SJCRH30 (cell line): ENCODE measurements at places on chromosomes 7 and 10.

- H3K36me3 ChIP-seq = no peaks in the 10 kb centered on the region
- no peak for DNase-seq
- H3K4me1 ChIP-seq = no peaks in the 10 kb centered on the region
- H3K4me3 ChIP-seq = no peak overlapping the region
- H3K27ac ChIP-seq = no peak overlapping the region
Measured at GRCh38 chr7:12136523-12136922, 74.6 kb upstream of the TMEM106B start.

DNA sequence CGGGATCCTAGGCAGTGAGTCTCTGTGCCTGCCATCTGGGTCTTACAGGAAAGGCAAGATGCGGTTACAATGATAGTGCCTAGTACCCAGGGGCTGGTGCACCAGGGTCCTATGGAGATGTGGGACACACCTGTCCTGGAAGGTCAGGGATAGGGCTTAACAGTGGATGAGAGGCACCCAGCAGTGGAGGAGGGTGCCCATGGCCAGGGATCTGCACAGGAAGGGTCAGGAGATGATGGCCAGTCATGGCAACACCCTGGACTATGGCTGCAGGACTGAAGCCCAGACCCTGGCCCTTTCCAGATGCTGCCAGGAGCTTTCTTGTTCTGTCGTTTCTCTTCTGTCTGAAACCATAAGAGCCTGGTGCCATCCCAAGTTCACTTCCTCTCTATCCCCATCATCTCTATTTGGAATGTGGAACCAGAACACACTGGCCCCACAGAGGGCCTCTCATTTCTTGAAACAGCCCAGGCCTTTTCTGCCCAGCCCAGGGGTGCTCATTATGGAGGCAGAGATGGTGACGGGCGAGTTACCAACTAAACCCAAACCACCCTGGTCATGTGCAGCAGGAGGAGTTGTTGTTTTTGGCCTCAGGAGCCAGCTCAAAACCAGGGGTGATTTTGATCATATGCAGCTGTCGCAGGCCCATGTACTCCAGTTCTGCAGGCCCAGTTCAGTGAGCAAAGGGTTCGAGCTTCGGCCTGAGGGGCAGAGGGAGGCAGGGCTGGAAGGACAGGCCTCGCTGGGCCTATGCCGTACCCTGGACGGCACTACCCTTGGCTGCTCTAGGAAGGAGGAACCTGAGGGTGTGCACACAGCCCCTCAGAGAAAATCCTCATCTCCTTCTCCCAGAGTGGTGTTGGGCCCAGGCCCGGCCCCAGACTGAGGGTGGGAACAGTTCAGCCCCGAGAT lies 52.6 kb upstream of the GDF10 start:
- no peak overlapping the region for H3K27ac ChIP-seq

- peaks cover 11% of the 10 kb centered on the region for H3K27me3 ChIP-seq
- DNase-seq = no peak
- H3K36me3 ChIP-seq = no peaks in the 10 kb centered on the region
- no peak within 1 kb of the TSS for H3K27ac ChIP-seq
Measured at GRCh38 chr10:102418622-102419268, at the start of gene PSD. PSD (minus strand) TSS chr10:102418785; CDS start chr10:102417038, 1,747 bp downstream.

DNA sequence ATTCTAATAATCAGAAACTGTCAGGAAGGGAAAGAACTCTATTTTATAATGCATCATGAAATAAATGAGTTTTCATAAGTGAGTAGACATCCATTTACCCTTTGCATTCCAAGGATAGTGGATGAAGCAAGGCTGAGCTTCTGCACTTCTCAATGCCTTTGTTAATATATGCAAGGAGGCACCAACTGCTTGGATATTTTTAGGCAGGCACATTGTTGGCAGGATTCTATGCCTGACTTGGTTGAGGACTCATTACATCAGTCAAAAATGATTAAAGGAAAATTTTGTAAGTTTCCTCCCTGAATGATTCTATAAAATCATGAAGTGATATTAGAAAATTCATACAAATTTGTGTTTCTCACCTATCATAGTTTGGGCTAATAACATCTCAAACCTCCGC lies 612.2 kb upstream of the POM121L12 start:
- H3K4me1 ChIP-seq = no peaks in the 10 kb centered on the region
- H3K36me3 ChIP-seq = no peaks in the 10 kb centered on the region
- DNase-seq = no peak
- H3K4me3 ChIP-seq = no peak overlapping the region

DNA sequence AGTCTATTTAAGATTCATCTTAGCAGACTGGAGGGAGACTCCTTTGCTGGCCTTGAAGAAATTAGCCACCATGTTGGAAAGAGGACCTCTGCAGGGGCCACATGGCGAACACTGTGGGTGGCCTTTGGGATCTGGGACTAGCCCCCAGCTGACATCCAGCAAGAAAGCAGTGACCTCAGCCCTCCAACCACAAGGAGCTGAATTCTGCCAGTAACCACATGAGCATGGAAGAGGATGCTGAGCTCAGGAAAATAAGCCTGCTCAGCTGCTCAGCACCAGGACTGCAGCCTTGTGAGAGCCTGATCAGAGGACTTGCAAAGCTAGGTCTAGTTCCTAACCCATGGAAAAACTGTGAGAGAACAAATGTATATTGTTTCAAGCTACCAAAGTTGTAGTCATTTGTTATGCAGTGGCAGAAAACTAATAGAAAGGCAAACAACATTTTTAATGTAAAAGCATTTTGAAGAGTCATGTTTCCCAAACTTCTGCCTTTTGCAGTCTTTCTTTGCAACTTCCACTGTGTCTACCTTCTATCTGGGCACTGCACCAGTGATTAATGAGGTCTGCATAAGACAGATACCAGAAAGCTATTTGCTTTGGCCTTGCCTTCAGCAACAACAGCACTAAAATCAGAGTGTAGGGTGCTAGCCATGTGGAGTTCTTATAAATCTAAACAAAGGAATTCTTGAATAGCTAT lies 183.7 kb downstream of the FGFR2 start:
- H3K4me3 ChIP-seq = no peak overlapping the region
- H3K4me1 ChIP-seq = peaks cover 19% of the 10 kb centered on the region
- no peak overlapping the region for H3K27ac ChIP-seq
- H3K27me3 ChIP-seq = no peaks in the 10 kb centered on the region
- peak; percentile 53 for DNase-seq
- H3K36me3 ChIP-seq = no peaks in the 10 kb centered on the region

DNA sequence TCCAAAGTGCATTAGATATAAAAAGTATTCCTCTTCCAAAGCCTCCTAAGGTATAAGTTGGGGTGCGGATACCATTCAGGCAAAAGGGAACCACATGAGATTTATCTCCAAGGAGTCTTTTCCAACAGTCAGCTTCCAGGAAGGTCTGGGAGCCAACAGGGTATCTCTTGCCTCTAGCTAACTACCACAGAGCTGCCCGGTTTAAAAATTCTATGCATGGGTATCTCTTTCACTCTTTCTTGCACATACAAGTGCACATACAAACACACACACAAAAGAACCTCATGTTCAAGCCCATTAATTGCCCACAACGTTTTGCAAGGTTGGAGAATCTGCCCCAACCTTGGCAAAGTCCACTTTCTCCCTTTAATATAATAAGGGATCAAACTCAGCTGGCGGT lies 80.7 kb downstream of the CDK6 start:
- H3K36me3 ChIP-seq = peaks cover 50% of the 10 kb centered on the region
- H3K4me1 ChIP-seq = peaks cover 63% of the 10 kb centered on the region
- H3K27me3 ChIP-seq = no peaks in the 10 kb centered on the region

GRCh38 chr10:91975438-91975837 lies 51.9 kb downstream of the BTAF1 start:
- H3K4me3 ChIP-seq = no peak overlapping the region
- H3K4me1 ChIP-seq = no peaks in the 10 kb centered on the region
- no peak overlapping the region for H3K27ac ChIP-seq
- H3K27me3 ChIP-seq = no peaks in the 10 kb centered on the region

DNA sequence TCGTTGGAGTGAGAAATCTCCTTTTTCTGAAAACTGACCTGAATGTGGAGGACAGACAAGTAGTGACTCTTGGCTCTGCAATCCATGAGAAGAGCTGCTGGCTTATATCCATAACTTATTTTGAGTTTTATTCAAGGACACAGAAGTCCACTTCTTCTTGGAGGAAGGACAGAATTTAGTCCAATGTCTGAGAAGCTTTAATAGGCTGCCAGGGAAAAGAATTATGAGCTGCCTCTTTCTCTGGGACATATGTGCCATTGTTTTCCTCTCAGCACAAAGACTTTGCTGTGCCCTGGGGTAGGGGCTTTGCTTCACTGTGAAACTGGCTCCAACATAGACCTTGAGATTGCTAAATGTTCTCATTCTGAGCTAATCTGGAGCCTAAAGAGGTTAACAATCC lies 20.5 kb upstream of the AOC1 start:
- no peak overlapping the region for H3K27ac ChIP-seq
- no peaks in the 10 kb centered on the region for H3K4me1 ChIP-seq
- H3K36me3 ChIP-seq = no peaks in the 10 kb centered on the region
- no peak for DNase-seq

GRCh38 chr7:76196786-76197185 lies 4.9 kb upstream of the SRRM3 start:
- no peaks in the 10 kb centered on the region; the same call in 1 of the 2 replicates for H3K4me1 ChIP-seq
- no peak overlapping the region for H3K27ac ChIP-seq
- no peaks in the 10 kb centered on the region for H3K27me3 ChIP-seq

- H3K27me3 ChIP-seq = no peaks in the 10 kb centered on the region
- DNase-seq = no peak
- peaks cover 8% of the 10 kb centered on the region; the same call in 1 of the 2 replicates for H3K4me1 ChIP-seq
- H3K27ac ChIP-seq = no peak overlapping the region
Measured at GRCh38 chr7:47091141-47091540, 490.8 kb downstream of the TNS3 start.

DNA sequence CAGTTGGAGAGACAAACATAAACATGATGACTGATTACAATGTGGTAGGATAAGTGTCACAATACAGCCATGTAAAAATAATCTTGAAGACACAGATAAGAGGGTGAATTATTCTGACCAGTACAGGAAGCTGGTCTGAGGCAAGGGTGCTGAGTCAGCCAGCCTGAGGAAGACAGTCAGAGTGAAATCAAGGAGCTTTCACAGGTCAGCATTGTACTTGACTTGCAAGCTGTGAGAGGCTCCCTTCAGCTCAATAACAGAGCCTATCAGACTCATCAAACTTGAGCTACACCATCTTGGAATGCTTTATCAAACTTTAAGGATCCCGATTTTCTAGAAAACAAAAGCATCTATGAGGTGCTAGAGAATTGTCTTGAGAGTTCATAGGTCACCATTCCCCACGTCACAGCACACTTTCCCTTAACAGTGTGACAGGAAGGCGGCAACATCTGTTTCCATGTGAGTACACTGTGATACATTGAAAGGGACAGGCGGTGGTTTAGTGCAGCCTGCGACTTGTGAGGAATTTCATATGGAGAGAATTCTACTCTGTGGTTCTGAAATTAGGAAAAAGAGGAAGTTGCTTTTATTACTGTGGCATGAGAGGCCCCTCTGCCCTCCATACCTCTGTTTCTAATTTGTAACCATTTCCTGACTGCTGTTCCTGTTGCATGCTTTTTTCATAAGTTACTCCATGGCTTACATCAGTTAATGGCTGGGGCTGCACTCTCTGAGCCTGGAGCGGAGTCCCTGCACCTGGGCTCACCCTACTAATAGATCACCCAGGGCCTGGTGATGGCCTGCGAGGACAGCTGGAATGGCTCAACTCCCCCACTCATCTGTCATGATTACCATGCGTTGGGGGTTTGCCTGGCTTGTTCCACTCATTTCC lies 417.1 kb downstream of the SUGCT start:
- no peak for DNase-seq
- H3K27ac ChIP-seq = no peak overlapping the region
- peaks cover 8% of the 10 kb centered on the region for H3K4me1 ChIP-seq
- H3K27me3 ChIP-seq = no peaks in the 10 kb centered on the region
- no peak overlapping the region for H3K4me3 ChIP-seq
- no peaks in the 10 kb centered on the region for H3K36me3 ChIP-seq

GRCh38 chr10:15742836-15743235 lies 23.1 kb upstream of the ITGA8 start:
- peaks cover 14% of the 10 kb centered on the region for H3K4me1 ChIP-seq
- no peak overlapping the region for H3K27ac ChIP-seq
- no peaks in the 10 kb centered on the region for H3K27me3 ChIP-seq
- no peak overlapping the region for H3K4me3 ChIP-seq
- H3K36me3 ChIP-seq = no peaks in the 10 kb centered on the region
- DNase-seq = peak; percentile 65

DNA sequence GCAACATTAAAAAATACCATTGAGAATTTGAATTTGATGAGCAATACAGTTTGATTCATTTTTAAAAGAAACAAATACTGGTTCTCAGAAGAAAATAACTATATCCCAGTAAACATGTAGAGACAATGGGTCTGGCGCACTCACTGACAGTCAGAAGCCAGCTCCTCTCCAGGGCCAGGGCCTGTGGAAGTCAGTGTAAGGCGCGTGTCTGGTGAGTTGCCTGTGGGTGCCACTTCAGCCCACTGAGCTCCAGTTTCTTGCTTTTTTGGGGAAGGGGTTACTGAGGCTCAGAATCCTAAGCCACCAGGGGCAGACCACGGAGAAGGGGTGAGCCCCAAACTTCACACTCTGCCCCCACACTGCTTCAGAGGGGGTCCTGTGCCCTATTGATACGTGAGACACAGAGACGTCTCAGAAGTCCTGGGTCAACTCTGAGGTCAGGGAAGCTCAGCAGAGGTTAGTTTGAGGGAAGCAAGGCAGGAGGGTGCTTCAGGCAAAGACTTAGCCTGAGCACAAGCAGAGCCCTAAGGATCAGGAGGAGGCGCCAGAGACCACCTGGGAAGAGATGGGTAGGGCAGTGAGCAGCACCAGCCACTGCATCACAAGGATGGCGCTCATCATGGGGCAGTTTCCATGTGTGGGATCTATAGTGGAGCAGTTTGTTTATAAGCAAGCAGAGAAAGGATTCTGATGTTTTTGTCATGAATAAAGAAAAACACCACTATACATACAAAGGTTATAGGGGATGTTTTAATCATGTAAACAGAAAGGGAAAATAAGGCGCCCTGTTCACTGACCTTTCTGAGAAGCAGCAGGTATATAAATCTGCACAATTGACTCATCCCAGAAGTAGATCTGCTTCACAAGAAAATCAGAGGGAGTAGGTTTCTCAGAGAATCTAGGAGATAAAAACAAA lies 95.7 kb downstream of the PKD1L1 start:
- H3K4me3 ChIP-seq = no peak overlapping the region
- no peaks in the 10 kb centered on the region for H3K4me1 ChIP-seq
- no peaks in the 10 kb centered on the region for H3K36me3 ChIP-seq
- no peak overlapping the region for H3K27ac ChIP-seq
- peak; percentile 54 for DNase-seq
